Activated CD4-positive, alpha-beta T cell treated with anti-CD3 and anti-CD28 coated beads, Interleukin-2, amount 50 U/mL, for 1 hour (primary cell): ENCODE measurements at places on chromosomes 5 and 9.

DNA sequence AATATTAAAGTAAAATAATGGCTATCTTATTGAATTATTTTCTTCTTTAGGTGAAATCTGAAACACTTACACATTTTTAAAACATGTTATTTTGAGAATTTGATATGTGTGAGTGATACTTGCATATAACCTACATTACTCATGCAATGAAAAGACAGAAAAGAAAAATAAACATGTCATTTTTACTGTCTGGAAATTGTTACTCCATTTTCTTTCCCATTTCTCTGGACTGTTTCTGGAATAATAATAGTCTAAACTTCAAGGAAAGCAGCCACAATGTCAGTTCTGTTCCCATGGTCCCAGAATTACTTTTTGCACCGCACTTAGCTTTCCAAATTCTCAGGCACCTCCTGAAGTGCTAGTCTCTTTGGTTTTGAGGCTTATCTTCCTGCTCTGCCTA is 145.5 kb downstream of the PRR16 start:
- DNase-seq: no peak

DNA sequence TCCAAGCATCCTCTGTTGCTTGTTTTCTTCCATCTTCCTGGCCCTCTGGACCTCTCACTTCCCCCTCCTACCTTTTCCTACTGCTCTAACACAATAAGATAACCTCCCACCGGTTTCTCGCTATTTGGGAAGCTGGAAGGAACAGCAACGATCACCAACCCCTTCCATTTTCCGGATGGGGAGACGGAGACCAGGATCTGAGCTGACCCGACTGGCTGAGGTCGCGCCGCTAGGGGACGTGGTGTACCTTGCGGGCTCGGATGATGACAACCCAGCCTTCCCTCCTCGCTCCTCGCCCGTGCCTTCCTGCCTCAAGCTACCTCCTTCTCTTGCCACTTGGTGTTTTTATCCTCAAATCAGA is 1.9 kb downstream of the LPAR1 start:
- no peak for DNase-seq

DNA sequence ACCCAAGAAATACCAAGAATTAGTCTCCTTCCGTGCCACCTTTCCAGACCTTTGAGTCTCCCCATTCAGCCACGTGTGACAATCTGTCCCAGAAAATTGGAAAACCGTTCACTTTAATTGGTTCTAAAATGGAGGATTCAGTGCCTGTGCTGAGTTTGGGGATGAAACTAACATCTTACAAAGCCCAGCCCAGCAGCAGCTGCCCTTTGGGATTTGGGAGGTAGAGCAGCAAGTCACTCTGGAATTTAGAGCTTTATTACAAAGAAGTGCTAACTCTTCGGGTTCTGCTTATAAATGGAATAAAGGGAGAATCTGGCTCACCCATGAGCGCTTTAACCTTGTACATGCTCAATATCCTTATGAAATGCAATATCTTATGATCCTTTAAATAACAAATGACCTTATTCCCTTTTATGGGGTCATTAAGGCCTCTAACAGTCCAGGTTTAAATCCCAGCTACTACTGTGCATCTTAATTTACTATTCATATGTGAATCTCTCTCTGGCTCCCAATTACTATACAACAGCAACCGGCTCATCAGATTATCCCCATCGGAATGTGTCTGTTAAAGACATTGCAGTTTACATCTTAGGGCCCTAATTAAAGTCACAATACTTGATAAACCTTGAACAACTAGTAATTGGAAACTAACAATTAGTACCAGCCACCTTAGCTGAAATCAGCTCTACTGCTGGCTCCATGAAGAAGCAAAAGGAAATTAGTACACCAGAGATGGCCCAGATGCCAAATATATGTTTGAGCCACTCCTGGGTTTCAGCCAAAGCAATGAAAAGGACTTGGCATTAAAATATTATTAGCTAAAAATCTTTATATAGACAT is 271.8 kb upstream of the SMARCA2 start:
- DNase-seq: no peak

DNA sequence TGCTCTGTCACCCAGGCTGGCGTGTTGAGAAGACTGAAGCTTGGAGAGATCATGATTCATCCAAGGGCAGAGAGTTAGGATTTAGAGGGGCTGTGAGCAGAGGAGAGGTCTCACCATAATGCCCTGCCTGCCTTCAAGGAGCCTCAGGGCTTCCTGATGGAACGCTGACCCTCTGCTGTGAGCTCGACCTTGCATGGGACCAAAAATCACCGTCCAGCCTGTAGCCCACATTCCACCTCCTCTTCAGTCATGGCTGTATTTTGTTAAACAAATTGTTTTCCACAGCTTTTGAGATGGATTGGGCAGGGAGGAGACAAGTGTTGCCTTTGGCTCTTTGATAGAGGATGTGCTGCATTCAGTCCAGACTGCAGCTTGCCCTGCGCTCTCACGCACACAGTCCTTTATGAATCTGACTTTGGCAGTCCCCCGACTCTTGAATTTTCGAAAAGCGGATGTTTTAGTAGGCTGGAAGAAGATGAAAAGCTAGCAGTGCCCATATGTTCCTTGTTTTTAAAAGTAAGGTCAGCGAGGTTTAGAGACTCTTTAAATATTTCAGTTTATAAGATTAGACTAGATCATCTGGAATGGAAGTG is 79.5 kb downstream of the MVB12B start:
- no peak for DNase-seq

GRCh38 chr5:175813943-175814630 is 57.3 kb upstream of the CPLX2 start:
- no peak for DNase-seq

DNA sequence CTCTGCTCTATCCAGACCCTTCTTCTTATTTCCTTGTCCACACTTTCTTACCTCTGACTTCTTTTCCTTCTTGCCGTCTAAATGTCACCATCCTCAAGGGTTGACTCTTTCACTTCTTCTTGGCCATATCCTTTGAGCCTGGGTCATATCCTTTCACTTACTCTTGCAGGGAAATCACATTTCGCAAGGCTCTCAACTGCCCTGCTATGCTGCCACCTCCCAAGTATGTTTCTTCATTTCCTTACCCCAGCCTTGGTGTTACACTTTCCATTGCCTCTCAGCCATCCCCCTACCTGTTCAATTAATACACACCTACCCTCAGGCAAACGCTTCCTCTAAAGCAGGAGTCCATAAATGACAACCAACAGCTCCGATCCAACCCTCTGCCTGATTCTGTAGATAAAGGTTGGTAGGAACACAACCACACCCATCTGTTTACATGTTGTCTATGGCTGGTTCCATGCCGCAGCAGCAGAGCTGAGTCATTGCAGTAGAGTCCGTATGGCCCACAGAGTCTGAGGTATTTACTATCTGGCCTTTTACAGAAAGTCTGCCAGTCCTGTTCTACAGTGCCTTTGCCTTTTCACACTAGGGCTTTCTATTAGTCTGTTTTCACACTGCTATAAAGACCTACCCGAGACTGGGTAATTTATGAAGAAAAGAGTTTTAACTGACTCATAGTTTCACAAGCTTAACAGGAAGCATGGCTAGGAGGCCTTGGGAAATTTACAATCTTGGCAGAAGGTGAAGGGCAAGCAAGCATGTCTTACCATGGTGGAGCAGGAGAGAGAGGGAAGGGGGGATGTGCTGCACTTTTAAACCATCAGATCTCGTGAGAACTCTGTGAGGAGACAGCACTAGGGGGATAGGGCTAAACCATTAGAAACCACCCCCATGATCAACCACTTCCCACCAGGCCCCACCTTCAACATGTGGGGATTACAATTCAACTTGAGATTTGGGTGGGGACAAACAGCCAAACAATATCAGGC is 97.9 kb downstream of the SV2C start:
- no peak for DNase-seq

DNA sequence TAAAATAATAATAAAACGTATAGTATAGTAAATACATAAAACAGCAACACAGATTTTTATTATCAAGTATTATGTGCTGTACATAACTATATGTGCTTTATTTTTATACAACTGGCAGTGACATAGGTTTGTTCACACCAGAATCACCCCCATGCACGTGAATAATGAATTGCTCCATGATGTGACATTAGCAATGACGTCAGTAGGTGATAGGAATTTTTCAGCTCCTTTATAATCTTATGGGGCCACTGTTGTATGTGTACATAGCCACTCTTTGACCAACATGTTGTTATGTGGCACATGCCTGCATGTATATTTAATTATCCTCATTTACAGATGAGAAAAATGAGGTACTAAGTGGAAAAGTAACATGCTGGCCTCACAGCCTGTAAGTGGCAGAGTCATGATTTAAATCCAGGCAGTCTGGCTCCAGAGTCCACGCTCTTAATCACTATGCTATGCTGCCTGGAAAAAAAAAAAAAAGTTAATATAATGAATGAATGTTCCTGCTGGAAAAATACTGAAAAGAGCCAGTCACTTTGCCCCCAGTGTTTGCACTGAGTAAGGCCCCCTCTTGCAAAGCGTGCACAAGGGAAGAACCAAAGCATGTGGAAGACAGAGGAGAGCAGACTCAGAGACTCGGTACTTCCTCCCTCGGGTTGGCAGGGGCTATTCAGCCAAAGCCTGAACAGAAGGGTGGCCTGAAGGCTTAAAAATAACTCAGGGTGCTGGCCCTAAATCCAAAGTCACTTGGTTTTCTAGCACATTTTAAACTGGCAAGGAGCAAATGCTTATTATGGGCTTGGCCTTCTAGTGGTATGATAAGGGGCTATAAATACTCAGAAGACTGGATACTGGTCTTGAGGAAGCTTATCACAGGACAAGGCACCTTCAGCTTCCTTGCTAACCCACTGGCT is 206.8 kb downstream of the GLIS3 start:
- no peak for DNase-seq

- DNase-seq: no peak
Measured at GRCh38 chr5:141484641-141485311, at the start of gene PCDHGC4. Gene PCDHGC4, plus strand, starts transcription at chr5:141485030. Its CDS starts 144 bp downstream, at chr5:141485174.

DNA sequence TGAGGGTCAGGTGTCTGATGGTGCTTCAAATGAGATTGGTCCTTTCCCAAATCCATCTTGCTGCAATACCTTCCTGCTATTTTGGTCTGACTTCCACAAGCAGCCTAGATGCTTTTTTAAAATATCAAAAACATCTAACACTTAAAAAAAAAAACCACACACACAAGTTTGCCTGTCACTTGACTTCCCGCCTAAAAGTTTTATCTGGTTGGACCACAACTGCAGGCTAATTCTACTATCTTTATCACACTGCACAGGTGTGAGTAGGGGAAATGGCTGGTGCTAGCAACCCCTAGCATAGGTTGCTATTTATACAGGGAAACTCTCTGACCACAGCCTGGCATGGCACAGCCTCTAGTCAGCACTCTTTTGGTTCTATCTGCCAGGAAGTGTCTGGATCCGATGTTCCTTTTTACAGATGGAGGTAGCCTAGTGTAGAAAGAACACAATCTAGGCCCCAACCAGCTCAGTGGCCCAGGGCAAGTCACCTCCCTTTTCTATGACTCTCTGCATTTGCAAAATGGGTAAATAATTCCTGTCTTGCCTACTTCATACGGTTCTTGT is at the start of gene HEMGN:
Gene HEMGN, minus strand, starts transcription at position 92 of the 564 bp plus-strand sequence. Its CDS starts 36 bp downstream, at position 56.
- peak; percentile 23 for DNase-seq

DNA sequence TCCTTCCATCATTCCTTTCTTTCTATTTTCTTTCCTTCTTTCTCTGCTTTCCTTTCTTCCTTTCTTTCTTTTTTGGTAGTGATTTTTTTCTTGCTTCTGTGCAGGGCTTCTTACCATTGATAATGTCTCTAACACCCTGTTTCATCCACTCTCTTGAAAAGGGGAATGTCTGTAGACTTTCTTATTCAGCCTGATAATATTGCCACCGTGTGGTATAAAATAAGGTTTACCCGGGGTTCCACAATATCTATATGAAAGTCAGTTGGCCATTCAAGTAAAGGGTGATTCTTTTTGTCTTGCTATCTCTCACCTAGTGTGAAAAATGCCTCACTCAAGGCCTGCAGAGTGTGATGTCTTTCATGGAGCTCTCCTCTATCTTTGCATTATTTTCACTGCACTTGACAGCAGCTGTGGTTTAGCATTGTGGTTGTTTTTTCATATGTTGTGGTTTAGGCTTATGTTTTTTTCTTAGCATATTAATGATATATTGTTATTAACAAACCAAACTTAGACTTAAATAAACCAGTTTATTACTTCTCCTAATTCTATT is 153.9 kb downstream of the CSNK1G3 start:
- no peak for DNase-seq

GRCh38 chr5:61472172-61472958 is 140.3 kb downstream of the ZSWIM6 start:
- no peak for DNase-seq

GRCh38 chr5:113166261-113166660 is 189.7 kb downstream of the DCP2 start:
- no peak for DNase-seq

GRCh38 chr9:79570448-79571308 is 1.1 kb upstream of the TLE4 start:
- DNase-seq: peak; percentile 34

- DNase-seq: no peak
Measured at GRCh38 chr5:150606476-150606875, 34.0 kb upstream of the SYNPO start.

GRCh38 chr5:430214-430925 is 12.6 kb upstream of the EXOC3 start:
- no peak for DNase-seq

GRCh38 chr5:132090107-132090506 is 16.5 kb downstream of the CSF2 start:
- DNase-seq: no peak

DNA sequence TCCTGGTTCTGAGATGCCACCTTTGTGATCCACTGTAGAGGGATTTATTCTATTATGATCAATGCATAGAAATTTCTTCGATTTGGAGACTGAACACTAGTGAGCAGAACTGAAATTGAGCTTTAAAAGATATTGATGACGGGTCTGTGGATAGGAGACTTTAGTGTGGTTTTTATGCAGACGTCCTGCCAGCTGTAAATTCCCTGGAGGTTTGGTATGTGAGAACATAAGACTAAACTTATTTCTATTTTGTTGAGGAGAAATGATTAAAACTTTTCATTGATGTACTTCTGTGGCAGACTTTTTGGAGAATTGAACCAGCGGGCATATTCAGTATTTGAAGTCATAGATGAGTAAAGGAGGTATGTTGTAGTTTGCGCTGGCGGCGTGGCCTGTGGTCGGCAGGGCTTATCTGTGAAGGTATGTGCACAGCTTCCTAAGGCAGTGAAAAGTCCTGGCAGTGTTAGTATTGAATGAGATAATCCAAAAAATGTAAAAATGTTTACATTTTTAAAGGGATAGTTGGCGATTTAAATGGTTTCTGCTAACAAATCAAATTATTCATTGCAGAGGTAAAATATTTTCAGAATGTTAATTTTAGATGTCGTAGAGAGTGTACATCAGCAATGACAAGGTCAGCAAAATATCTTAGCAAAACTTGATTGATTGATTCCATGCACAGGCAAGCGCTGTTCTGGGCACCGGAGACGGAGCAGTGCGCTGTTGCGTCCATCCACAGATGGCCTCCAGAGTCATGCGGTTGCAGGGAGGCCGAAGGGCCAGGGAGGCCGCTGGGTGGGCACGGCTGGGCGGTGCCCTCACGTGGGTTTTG is 20.4 kb downstream of the TENT4A start:
- DNase-seq: no peak

- DNase-seq: no peak
Measured at GRCh38 chr5:28737682-28738081, 1699.3 kb upstream of the CDH9 start.

DNA sequence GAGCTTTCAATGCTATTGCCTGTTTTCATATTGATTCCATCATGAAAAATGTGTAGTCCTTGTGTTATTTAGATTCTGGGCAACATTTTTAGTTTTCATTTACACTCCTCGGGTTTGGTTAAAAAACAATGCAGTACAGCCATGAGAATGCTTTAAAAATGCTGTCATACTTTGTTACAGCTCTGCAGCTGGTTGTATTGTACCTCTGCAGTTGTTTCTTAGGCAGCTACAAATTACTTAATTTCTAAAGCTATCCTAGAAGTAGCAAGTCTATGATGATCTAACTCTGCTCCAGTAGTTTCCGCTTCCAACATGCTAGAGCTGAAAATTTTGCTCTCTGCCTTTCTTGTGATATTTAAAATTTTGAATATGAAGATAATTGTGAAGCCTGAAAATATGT is 20.2 kb downstream of the SNX18 start:
- DNase-seq: no peak
